NCI-H526 (cell line): ENCODE measurements at places on chromosomes 13 and 19.
A peak's percentile ranks its signal among the peaks of the same experiment; 100 is the strongest.

GRCh38 chr19:49502866-49503581 lies 6.8 kb downstream of the RPS11 start:
- peak; percentile 64 for DNase-seq

DNA sequence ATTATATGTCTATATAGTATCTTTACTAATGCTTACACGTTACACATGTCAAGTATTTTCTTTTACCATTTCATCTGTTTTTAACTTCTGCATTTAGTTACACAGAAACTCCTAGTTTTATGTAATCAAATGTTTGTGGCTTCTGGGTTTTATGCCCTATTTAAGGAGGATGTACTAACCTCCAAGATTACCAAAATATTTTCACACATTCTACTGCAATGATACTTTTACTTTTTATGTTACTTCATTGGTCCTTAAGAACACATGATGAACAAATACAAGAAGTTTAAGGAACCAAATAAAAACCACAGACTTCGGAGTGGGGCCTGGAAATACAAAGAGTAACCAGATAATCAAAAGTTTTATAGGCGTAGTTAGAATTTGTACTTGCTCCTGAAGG lies 37.2 kb downstream of the ZC3H13 start:
- DNase-seq = no peak

- no peak for DNase-seq
These were observed 14.8 kb upstream of the CALM3 start for GRCh38 chr19:46586294-46586693.

GRCh38 chr13:97261254-97262005 lies 39.3 kb downstream of the MBNL2 start:
- no peak for DNase-seq

GRCh38 chr13:102555914-102556553 lies 40.8 kb upstream of the TPP2 start:
- peak; percentile 56 for DNase-seq

- DNase-seq = no peak
These were observed 15.6 kb downstream of the ZNF599 start for GRCh38 chr19:34757441-34757840.
